ENCODE measurements at places on chromosomes 13 and 19. TPM values are rescaled to one million over a fixed set of nuclear protein-coding genes. Genes with fewer than 3 reads are reported as not detected.

DNA sequence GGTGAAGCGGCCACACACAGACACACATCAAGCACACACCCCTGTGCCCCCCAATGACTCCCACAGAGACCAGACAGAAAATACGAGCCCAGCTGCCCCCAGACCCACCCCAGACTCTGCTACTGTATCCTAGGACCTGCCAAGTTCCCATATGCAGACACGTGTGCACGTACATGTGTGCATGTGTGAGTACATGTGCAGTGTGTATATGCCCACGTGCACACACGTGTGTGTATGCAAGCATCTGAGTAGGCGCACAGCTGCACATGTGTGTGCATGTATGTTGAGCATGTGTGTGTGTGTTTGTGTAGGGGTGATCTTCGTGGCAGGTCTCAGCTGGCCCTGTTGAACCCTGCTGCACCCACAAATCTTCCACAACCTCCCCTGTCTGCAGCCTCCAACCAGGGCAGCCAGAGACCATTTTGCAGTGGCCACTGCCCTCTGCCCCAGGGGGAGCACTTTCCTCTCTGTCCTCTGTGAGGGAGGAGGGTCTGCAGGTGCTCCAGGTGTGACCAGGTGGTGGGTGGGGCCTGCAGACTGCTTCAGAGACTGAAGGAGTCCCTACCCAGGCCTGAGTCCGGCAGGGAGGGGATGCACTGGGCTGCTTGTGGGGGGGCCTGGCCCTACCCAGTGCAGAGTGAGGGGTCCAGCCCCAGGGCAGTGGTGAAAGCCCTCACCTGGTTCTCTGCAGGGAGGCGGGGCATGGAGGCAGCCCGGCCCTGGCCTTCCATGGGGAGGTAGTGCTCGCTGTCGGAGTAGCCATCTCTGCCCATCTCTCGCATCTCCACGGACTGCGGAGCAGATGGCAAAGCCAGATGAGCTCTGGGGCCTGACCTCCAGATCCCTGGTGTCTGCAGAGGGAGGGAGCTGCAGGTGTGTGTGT, 61.5 kb downstream of the IER2 start:
- DNase-seq: no peak

- DNase-seq: no peak
Measured at GRCh38 chr13:60112771-60113170, 51.0 kb downstream of the DIAPH3 start.

DNA sequence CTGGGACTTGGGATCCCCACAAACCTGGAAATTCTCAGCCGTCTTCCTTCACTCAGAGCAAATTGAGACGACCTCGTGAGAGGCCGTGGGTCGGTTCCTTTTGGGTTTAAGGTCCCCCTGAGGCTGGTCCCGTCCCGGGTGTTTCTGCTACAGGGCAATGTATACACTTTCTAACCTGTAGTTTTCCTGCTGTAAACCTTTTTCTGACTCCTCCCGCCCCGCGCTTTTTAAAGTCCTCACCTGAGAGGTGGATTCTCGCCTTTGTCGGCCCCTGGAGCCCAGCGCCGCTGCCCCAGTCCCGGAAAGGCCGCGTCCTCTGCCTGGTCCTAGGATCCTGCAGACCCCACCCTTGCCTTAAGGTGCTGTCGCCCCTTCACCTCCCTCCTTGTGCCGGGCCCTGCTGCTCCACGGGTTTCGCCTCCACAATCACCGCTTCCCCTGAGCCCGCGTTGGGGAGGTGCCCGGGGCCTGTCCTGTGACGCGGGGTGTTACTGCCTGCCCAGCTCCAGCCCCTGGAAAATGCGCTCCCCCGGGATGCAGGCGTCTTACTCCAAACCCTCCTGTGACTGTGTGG, 391 bp downstream of the ZNF761 start:
- no peak for DNase-seq

GRCh38 chr13:97460004-97460775, 26.2 kb downstream of the RAP2A start:
- DNase-seq: peak; percentile 36

- DNase-seq: no peak
Measured at GRCh38 chr13:98514288-98514687, 62.6 kb downstream of the STK24 start.

DNA sequence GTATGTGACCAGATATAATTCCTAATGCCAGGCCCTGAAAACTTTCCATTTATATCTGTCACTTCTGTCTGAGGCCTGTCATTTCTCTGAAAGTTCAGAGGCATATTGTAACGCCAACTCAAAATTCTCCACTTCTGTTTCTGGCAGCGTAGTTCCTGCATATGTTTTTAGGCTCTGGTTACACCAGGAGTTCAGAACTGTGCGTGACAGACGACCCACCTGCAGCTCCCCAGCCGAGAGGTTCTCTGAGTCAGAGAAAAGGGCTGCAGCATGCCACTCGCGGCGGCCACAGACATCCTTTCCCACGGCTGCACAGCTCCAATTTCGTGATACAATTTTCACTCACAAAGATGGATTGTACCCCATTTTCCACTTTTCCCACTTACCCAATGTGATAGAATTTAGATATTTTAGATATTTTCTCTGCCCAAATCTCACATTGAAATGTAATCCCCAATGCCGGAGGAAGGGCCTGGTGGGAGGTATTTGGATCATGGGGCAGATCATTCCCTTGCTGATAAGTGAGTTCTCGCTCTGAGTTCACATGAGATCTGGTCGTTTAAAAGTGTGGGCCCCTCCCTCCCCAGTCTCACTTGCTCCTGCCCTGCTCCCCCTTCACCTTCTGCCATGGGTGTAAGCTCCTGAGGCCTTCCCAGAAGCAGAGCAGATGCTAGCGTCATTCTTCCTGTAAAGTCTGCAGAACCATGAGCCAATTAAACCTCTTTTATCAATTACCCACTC, 308.1 kb downstream of the LIG4 start:
- no peak for DNase-seq

GRCh38 chr13:20938302-20938701, 35.8 kb upstream of the XPO4 start:
- no peak for DNase-seq

DNA sequence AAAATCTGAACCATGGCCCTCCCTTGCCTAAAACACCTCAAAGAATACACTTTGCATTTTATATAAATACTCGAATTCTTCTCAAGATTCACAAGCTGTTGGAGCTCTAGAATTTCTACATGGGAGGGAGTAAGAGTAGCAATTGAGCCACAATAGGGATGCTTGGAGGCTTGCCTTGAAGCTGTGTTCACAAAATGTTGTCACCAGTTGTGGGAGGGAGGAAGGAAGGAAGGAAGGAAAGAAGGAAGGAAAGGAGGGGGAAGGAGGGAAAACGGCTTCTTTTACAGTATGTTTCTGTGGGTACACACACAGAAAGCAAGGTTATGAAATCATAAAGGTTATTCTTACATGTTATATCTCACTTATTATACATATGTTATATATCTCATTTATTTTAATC, 128.6 kb upstream of the PEG3 start:
- no peak for DNase-seq

- DNase-seq: no peak
Measured at GRCh38 chr13:87820241-87820640, 149.1 kb downstream of the SLITRK5 start.

DNA sequence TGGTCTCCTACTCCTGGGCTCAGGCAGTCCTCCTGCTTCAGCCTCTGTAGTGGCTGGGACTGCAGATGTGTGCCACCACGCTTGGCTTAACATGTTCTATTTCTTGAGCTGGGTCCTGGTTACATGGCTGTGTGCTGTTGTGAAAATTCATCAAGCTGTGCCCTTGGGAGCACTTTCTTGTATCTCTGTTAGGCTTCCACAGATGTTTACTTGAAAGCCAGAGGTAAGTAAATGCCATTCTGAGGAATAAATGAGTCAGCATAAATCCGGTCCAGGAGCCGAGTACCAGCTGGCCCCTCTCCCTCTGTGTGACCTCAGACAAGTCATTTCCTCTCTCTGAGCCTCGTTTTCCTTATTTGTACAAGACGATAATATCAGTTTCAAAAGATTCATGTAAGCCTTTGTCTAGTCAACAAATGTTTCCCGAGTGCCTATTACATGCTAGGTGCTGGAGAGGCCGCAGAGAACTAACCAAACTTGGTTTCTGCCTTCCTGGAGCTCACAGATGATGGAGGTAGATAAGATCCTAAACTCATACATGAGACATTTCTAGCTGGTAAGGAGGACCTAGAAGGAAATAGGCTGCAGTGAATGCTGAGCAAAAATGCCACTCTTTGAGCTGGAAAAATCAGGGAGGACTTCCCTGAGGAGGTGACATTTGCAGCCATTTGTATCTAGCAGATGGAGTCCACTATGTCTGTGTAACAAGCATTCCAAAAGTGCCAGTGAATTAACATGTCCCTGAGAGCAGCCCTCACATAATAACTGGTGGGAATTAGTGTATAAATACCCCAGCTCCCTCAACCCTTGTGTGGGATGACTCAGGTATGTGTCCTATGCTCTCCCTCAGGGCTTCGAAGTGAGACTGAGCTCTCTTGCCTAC, 2.7 kb upstream of the RASAL3 start:
- no peak for DNase-seq

CD70 gene
- 0.30 TPM for total RNA-seq

BTBD2 gene
- 26.9 TPM for total RNA-seq

CLDND2 gene
- total RNA-seq: not detected

ATP8A2 gene
- 1.1 TPM for total RNA-seq

All from skin of body (tissue), 3 donors.